Bone marrow (tissue), 2 donors: ENCODE measurements at places on chromosomes 2 and 18.

DNA sequence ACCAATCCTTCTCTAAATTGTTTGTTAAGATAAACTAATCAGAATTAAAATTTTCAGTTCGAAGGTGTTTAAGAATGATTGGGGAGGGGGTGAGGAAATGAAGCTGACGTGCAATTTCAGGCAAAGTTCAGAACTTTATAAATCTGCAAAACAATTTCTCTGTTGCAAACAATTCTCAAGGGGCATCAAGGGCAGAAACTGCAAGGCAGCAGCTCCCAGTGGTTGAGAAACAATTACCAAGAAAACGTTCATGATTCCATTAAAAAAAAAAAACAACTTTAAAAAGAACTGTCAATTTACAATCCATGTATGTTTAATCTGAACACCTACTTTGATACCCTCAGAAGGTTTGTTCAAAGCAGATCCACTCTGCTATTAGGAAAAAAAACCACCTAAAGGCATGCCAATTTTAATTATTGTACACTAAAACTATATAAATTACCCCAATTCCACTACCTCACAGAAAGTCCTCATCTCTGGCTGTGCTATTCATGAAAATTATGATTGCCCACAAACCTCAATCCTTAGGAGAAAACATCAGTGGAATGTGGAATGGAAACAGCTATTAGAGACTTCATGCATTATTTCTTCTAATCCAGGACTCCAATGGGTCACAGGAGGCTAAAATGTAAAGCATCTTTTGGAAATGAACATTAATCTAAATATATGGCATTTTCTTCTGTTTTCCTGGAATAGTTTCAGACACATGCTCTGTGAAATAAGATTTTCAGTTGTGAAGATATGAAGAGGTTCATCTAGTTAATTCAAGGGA, 119.9 kb upstream of the ACVR1C start:
- DNase-seq, result no peak

- no peak for DNase-seq
Measured at GRCh38 chr2:99984799-99985515, 157.4 kb downstream of the AFF3 start.

- DNase-seq, result no peak
Measured at GRCh38 chr2:238284802-238285515, 3.5 kb downstream of the PER2 start.

DNA sequence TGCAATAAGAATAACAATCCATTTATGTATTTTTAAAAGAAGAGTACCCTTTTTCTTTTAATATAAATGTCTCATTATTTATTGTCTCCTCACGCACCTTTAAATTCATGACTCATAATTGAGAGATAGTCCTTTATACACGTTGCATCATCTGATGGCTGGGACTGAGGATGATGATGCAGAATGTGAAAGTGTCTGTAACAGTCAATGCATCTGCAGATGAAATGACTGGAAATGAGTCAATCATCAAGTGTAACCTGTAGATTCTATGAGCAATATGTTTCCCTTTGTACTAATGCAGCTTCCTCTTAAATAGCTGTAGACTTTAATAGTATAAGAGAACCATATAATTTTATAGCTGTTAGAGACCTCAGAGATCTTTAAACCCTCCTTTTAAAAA, 26.1 kb upstream of the SYT4 start:
- DNase-seq, result no peak

- DNase-seq, result peak; percentile 3
Measured at GRCh38 chr2:190023860-190024259, 38.7 kb downstream of the MSTN start.

- no peak for DNase-seq
Measured at GRCh38 chr2:219944866-219945265, 317.4 kb downstream of the SLC4A3 start.

DNA sequence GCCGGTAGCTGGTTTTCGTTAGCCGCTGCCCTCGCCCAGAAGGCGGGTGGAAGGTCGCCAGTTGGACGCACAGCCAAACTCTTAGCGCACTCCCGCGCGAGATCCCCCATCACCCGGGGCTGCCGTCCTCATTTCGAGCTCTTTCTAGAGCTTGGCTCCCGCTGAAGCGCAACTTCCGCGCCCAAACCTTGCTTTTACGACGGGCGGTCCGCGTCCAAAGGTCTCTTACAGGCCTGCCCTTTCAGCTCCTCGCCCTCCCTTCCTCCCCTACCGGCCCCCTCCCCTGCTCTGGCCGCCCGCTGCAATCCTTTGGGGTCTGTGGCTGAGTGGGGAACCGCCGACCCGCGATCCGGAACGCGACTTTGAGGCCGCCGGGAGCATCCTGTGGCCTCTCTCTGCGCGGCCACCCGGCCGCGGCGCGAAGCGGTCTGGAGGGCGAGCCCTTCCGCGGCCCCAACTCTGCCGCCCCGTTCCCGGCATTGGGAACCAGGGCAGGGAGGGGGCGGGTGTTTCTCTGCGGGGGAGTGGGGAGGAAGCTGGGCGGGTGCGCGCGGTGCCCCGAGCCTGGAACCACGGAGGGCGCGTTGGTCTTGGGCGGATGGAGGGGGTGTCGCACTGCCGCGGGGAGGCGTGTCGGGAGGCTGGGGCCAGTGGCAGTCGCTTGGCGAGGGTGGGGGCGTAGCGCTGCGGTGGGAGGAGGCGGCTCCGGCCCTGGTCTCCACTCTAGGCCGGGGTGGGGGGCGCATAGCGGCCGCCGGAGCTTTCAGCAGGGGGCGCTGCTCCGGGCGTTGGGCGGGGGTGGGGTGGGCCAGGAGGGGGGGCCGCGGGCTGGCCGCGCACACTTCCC, at the start of gene GDF7:
TSS of gene GDF7 (plus strand) at position 841 of the 847 bp plus-strand sequence. CDS start 96 bp downstream, outside the sequence.
- no peak for DNase-seq

GRCh38 chr2:161030260-161031063, 129.8 kb upstream of the TANK start:
- no peak for DNase-seq

DNA sequence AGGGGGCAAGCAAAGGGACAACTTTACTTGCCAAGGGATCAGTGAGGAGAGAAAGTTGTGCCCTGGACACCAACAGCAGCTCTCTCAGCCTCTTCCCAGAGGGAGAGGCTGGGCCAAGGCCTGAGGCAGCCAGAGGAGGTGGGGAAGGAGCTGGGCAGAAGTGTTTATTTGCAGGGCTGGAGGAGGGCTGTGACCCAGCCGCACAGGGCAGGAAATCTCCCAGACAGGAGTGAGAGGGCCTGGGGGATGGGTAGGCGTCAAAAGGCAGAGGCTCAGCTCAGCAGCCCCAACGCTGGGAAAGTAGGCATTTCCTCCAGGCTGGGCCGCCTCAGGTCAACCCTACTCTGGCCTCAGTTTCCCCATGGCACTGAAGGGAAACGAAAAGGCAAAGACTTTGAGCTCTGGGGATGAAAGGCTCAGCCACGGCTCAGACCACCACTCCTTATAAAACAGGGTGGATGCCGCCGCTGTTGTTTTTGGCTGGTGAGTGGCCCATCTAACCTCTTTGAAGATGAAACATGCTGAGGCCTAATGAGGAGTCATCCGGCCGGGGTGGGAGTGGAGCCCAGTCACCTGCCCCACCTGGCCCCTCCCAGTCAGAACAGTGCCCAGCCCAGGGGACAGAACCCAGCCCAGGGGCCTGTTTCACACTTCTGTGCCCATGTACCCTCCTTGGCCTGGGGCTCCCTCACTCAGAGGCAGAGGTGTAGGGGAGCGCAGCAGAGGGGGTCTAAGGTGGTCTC, 21.9 kb upstream of the SEMA4C start:
- no peak for DNase-seq

- no peak for DNase-seq
Measured at GRCh38 chr2:62207491-62207890, 11.6 kb downstream of the B3GNT2 start.

DNA sequence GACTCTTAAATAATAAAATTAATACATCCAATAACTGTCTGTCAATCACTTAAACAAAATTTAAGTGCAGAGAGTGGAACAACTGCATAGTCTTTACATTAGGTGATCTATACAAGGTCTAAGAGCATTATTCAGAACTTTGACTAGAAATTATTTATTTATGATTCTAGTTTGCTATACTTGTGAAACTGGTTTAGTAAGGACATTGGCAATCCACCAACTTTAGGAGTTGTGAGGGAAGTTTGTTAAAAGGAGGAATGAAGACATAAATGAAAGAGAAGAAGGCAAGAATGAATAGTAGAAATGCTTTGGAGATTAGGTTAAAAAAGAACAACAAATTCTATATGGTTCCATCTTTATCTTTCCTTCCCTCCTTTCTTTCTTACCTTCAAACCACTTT, 217.5 kb downstream of the GPD2 start:
- DNase-seq, result no peak

DNA sequence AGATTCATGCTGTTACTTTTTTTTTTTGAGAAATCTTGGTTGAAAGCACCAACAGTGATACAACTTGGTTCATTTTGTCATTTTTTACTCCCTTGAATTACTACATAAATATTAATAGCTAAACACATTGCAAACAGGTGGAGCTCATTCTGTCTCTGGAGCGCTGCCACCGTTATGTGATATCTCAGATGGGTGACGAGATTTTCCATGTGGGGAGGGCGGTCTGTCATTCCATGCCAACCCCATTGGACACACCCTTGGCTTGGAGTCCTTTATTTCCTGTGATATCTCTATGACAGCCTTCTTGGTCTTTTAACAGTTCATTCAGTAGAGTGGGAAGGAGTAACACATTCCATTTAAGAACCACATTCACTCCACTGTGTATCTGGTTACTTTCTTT, 794.8 kb downstream of the SATB2 start:
- no peak for DNase-seq

DNA sequence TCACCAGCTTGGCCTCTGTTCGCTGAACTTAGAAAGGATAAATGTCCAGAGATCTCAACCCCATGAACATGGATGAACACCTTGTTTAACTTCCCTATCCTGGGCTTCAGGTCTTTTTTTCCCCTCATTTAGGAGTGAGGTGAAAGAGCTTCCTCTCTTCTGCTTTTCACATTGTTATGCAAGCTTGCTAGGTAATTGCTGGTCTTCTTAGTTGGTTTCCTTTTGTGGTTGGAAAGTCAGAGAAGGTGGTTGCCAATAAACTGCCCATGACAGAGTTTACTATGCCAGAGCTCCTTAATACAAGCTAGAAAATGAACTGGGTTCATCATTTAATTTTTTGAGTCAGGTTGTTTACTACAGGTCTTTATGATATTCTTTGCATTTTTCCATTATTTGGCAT, 16.6 kb downstream of the SLC9A4 start:
- DNase-seq, result no peak

DNA sequence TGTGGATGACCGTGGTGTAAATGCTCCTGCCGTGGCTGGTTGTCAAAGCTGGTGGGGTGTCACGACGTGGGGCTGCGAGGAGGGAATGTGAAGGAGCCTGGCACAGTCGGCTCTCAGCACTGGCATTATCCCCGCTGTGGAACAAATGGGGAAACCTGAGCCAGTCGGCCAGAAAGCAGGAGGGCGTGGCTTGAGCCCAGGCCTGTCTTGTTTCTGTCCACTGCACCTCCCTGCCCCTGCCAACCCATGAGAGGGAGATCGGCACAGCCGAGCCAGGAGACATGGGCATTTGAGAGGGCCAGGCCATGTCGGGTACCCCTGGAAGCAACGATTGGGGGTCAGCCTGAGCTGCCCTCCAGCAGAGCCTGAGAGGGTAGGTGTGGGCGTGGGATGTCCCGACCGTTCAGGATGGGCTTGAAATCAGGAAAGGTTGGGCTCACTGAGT, 44.5 kb downstream of the PDIA6 start:
- no peak for DNase-seq

DNA sequence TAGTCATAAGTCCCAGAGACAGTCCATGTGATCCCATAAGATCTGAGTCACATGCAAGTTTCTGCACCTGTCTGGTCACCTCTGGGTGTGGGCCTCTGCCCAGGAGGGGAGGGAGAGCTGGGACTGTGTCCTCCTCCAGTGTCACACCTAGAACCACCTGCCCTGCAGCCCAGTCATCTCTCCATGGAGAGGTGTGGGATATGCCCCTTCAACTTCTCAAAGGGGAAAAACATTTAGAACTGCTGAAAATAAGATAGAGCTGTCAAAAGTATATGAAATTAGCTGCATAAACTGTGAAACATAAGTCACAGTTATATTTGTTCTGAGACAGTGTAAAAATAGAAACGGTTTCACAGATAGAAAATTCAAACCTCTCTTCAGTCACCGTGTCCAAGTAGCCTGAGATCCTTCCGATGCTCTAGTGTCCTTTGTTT, 55.4 kb downstream of the NGEF start:
- no peak for DNase-seq

GRCh38 chr2:161761160-161761559, 136.9 kb downstream of the SLC4A10 start:
- no peak for DNase-seq

- DNase-seq, result no peak
Measured at GRCh38 chr18:53948991-53949390, 275.5 kb downstream of the MBD2 start.

DNA sequence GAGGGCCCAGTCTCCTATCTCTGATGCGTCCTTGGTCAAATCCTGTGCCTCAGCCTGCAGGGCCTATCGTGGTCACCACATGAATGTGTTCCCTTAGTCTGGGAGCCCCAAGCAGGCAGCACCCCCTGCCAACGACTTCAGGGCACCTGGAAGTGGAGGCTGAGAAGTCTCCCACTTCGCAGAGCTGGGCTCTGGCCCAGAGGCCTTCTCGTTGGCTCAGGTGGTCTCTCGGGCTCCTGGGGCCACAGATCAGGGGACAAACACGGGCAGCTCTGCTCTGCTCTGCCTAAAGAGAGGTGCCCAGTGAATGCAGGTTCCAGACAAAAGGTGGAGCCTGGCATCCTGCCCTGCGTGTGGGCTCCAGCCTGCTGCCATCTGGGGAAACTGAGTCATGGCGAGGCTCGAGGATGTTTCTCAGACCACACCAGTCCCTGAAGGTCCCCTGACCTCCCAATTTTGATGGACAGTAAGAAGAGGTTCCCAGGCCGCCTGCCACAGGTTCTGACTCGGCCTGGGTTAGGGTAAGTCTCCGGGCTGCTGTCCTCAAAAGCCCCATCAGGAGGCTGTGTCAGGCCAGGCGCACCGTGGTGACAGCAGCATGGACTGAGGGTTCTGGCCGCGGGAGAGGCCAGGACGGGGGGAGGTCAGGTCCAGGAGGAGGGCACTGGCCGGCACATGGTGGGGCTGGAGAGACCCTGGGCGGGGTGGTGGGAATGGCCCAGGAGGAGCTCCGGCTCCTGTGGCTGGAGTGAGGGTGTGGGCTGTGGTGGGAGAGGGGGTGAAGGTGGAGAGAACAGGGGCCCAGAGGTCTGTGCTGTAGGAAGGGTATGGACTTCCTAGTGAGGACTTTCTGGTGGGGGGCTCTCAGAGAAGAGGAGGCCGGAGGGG, 1.4 kb upstream of the TEKT4 start:
- no peak for DNase-seq

GRCh38 chr2:168767258-168767657, 35.2 kb upstream of the NOSTRIN start:
- no peak for DNase-seq

- DNase-seq, result no peak
Measured at GRCh38 chr18:48229552-48229981, 179.6 kb downstream of the ZBTB7C start.

GRCh38 chr2:231672617-231673347, 35.5 kb upstream of the PTMA start:
- DNase-seq, result no peak

GRCh38 chr18:65704046-65704445, 46.8 kb upstream of the CDH7 start:
- no peak for DNase-seq
